ENCODE measurements at places on chromosomes 2 and 18.

DNA sequence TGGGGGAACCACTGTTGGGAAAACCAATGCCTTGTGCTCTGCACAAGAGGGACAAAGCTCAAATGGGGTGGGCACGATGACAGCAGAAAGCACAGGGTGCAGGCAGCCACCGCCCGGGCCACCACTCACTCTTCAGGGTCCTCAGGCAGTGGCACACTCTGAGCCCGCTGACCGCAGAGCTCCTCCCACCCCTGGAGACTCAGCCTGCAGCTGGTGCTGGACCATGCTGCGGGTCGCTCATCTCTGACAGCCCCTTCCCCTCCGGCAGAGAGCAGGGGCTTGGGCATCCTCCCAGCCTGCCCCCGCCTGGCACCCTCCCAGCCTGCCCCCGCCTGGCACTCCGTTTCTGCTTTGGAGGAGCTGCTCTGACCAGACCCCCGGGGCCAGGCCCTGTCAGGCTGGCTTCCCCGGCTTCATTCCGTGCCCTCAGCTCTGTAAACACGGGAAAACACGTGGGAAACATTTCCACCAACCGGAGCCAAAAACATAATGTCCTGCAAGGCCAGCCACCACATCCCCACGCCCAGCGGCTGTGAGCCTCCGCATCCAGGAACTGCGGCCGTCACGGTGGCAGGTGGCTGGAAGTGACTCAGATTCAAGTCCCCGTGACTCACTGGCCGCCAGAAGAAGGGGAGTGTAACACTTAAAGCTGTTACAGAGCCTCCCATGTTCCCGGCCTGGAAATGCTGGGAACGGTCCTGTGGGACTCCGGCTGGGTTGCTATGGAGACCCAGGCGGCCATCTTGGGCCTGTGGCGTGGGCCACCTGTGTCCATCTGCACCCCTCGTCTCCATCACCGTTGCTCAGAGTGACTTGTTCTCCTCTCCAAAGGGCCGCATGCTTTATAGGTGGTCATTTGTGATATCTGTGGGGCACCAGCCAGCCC lies 6.8 kb upstream of the SNED1 start:
- no peak for DNase-seq

GRCh38 chr2:147223119-147223518 lies 621.7 kb upstream of the ACVR2A start:
- no peak for DNase-seq

GRCh38 chr2:99725820-99726219 lies 236.0 kb upstream of the REV1 start:
- DNase-seq, result no peak

DNA sequence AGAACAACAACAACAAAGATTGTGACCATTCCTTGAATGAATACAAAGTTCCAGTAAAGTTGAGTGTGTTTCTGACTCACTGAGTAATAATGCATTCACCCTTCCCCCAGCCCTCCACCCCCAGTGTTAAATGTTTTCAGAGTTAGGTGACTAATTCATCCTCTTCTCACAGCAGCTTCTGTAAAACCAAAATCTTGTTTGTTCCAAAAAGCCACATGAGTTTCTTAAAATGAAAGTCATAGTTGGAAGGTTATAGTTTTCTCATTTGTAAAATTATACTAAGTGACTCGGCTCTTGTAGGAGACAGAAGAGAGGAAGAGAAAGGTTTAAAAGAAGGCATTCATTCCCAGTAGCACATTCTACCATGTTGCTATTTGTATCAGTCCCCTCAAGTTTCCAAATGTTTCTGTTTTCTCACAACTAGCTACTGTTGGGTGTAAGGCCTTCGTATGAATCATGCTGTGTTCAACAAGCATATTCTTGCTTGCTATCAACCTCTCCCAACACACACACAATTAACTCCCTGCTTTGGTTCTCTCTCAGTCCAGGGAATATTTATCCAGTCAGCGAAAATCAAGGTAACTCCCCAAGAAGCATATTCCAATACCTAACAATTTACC lies 75.3 kb downstream of the MBD2 start:
- DNase-seq, result peak; percentile 72

GRCh38 chr2:241821460-241822263 lies 12.7 kb downstream of the NEU4 start:
- no peak for DNase-seq

- DNase-seq, result no peak
Measured at GRCh38 chr2:23420840-23421476, 36.0 kb downstream of the KLHL29 start.

DNA sequence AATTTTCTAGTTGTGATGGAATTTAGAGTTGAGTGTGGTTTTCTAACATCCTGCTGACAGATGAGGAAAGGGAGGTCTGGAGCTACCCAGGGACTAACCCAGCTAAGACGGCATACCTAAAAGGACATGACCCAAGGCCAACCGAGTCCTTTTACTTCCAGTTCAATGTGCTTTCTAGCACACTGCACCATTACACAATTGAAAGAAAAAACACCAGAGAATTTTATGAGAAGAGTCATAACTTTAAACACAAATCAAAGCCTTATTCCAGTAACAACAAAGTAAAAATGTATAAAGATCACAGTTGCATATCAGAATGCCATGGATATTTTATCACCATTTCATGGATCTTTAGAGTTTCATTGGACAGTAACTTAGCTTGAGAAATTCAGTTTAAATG lies 480.3 kb downstream of the MEIS1 start:
- DNase-seq, result no peak

DNA sequence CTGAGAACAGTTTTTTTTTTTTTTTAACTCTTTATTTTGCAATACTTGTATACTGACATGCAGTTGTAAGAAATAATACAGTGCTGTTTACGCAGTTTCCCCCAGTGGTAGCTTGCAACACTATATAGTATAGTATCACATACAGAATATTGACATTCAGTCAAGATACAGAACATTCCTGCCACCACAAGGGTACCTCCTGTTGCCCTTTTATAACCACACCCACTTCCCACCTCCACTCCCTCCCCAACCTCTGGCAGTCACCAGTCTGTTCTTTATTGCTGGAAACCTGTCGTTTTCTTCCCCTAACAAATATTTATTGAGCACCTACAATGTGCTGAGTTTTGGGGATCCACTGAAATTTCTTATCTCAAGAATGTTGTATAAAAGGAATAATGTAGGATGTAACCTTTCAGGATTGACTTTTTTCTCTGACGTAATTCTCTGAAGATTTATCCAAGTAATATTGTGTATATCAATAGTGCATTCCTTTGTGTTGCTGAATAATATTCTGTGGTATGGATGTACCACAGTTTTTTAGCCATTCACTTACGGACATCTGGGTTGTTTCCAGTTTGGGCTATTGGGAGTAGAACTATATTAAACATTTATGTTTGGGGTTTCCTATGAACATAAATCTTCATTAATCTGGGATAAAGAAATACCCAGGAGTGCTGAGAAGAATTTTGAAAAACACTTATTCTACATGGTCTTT lies 51.4 kb upstream of the EML6 start:
- no peak for DNase-seq

GRCh38 chr2:242034996-242035814 lies 165.7 kb downstream of the RTP5 start:
- no peak for DNase-seq

DNA sequence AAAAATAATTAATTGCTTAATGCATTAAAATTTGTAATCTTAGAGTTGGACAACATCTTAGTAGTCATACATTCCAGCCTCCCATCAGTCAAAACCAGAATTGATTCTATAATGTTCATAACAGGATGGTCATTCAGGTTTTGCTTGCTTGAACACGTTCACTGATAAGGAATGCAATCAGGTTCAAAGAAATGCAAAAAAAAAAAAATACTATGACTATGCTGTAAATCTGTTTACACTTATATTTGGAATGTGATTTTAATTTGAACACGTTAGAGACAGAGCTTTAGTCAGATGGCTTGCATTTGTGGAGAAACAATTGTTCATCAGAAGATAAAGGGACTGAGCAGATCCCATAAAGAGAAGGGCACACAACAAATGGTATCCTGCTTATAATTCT lies 131.3 kb upstream of the UNC80 start:
- DNase-seq, result no peak

- DNase-seq, result no peak
Measured at GRCh38 chr2:96241227-96241626, 24.6 kb downstream of the TMEM127 start.

- DNase-seq, result no peak
Measured at GRCh38 chr18:41858761-41859555, 96.1 kb upstream of the PIK3C3 start.

GRCh38 chr2:10655074-10655473 lies 34.7 kb downstream of the NOL10 start:
- no peak for DNase-seq

- no peak for DNase-seq
Measured at GRCh38 chr18:32280188-32280783, 90.4 kb downstream of the MEP1B start.

- no peak for DNase-seq
Measured at GRCh38 chr18:58234359-58234741, 190.3 kb downstream of the NEDD4L start.

DNA sequence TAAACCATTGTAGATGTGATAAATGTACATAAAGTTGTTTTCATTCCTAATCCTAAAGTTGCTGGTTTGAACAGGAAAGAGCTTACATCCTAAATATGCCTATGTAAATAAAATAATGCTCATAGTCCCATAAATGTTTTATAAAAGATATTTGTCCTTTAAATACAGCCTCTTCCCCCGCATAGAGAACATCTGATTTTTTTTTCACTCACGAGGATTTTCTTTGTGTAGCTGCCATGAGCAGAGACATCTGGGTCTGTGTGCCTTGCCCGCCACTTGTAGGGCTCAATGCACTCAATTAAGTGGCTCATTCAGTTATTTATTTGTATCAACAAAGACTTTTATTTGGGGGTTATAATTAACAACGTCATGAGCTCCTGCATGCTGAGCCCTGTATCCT lies 72.8 kb downstream of the SOWAHC start:
- no peak for DNase-seq

DNA sequence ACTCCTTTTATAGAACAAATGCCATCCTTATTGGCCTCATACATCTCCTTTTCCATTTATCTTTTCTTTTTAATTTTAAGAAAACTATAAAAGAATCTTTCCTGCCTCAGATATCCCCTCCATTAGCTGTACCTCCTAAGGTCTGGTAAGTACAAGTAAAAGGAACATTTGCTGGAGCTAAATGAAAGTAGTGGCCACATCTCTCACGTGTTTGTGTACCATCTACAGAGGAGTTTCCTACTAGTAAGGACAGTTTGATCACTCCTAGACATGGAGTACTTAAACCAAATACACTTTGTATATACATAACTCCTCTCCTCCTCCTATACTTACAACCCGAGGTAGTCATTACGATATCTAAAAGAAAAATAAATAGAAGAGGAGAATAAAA lies 504.8 kb downstream of the LRRTM4 start:
- no peak for DNase-seq

DNA sequence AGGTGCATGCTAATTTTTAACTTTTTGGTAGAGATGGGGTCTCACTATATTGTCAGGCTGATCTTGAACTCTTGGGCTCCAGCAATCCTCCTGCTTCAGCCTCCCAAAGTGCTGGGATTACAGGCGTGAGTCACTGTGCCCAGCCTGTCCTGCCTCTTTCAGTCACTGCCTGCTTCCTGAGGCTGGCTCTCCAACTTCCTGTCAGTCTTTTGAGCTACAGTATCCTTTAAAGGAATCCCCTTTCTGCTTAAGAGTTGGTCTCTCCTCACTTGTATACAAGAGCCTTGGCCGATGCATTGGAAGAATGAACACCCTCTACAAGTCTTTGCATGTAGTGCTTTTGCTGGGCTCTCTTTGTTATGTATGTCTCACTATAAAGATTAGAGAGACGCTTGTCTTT lies 88.4 kb upstream of the SMAD2 start:
- no peak for DNase-seq

- no peak for DNase-seq
Measured at GRCh38 chr2:235749121-235749770, 255.4 kb downstream of the AGAP1 start.

GRCh38 chr2:105405291-105405690 lies 6.4 kb upstream of the FHL2 start:
- no peak for DNase-seq

DNA sequence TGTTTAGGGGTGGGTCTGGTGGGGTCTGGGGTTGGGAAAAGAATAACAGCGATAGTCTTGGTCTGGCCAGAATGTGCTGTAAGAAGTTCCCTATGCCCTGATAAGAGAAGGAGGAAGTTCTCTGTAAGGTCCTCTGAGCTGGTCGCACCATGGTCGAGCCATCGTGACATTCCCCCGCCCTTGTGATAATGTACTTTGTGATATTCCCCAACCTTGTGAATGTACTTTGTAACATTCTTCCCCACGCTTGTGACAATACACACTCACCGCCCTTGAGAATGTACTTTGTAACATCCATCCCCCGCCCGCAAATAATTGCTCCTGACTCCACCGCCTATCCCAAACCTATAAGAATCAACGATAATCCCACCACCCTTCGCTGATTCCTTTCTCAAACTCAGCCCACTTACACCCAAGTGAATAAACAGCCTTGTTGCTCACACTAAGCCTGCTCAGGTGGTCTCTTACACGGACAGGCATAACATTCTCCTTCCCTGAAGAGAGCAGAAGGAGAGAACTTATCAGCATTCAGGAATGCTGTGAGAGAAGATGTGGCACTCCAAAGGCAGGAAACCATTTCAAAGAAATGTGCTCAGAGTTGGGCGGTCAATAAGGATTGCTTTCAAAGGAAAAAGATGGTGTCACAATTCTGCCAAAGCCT lies 17.8 kb upstream of the DUSP19 start:
- DNase-seq, result no peak

DNA sequence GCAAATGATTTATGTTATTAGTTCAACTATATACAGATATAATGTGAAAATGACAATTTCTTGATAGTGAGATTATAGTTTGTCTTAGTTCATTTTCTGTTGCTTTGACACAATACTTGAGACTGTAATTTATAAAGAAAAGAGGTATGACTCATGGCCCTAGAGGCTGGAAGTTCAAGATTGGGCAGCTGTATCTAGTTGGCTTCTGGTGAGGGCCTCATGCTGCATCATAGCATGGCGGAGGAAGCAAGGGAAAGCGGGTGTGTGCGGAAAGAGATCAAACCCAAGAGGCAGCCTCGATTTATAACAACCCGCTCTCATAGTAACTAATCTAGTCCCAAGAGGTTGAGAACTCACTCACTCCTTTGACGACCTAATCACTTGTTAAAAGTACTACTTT lies 11.4 kb downstream of the PLEKHA3 start:
- no peak for DNase-seq

GRCh38 chr2:23286758-23287704 lies 97.9 kb upstream of the KLHL29 start:
- DNase-seq, result no peak

GRCh38 chr2:201118121-201118960 lies 2.4 kb downstream of the CFLAR start:
- DNase-seq, result peak; percentile 90

DNA sequence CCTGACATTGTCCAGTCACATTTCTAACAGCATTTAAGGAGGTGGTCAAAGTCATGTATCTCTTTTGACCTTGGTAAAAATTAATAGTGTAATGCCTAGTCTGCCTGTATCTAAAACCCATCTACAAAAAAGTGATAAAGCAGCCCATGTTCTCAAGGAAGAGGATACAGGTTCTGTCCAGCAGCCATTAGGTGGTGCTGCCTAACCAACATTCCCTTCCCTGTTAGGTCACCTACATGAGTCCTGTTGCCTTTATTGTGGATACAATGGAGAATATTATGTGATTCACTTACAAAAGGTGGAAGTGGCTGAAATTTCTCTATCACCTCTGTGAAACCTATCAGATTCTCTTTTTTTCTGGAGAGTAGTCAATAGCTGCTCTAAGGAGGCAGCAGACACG lies 52.5 kb downstream of the AQP4 start:
- no peak for DNase-seq

GRCh38 chr2:41840702-41841551 lies 206.9 kb upstream of the PKDCC start:
- peak; percentile 98 for DNase-seq

All from stimulated activated CD4-positive, alpha-beta T cell treated with anti-CD3 and anti-CD28 coated beads, Interleukin-2, amount 100 ng/mL, for 24 hours (primary cell).